Breast epithelium (tissue), 4 donors: ENCODE measurements at places on chromosomes 13 and 19.

- no peak for DNase-seq
These were observed 102.6 kb upstream of the SERP2 start for GRCh38 chr13:44271031-44271455.

- no peak for DNase-seq
These were observed 6.9 kb downstream of the IRF3 start for GRCh38 chr19:49658566-49659442.

DNA sequence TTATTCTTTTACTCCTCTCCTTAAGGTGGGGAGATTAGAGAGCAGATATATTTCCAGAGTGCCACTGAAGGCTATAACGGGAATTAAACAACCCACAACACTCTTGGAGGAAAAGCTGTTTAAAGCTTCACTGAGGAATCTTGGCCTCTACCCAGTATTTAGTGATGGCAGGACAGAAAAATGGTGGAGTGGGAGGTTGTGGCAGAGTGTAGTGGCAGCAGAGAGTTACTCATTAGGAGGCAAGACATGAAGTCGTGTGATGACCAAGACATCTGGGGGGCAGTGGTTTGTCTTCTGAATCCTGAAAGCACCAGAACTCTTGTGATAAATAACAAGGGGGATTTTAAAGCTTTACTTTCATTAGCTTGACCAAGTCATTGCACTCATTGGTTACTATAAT, 563.5 kb upstream of the SLITRK5 start:
- DNase-seq, result no peak

DNA sequence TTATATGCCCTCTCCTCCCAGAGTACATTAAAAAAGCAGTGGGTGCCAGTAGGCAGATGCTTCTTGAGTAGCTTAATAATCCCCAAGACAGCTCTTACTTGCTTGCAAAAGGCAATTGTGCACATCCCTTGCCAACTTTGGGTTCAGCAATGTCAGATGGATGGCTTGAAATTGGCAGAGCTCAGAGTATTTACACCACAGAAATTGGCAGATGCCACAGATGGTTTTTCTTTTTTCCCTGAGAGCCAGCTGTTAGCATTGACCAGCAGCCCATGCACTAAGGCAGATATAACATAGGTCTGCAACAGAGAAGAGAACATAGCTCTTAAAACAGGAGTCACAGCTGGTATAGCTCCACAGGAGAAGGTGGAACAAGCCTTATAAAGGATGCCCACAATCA, 18.4 kb upstream of the RNASEH2B start:
- DNase-seq, result no peak

- DNase-seq, result no peak
These were observed 146.4 kb downstream of the KDM4B start for GRCh38 chr19:5115351-5115750.

GRCh38 chr13:106491928-106492587, 43.4 kb downstream of the EFNB2 start:
- DNase-seq, result no peak

GRCh38 chr13:39874331-39875053, 219.0 kb downstream of the COG6 start:
- no peak for DNase-seq

- no peak for DNase-seq
These were observed 13.8 kb upstream of the MEIS3 start for GRCh38 chr19:47433121-47433520.

DNA sequence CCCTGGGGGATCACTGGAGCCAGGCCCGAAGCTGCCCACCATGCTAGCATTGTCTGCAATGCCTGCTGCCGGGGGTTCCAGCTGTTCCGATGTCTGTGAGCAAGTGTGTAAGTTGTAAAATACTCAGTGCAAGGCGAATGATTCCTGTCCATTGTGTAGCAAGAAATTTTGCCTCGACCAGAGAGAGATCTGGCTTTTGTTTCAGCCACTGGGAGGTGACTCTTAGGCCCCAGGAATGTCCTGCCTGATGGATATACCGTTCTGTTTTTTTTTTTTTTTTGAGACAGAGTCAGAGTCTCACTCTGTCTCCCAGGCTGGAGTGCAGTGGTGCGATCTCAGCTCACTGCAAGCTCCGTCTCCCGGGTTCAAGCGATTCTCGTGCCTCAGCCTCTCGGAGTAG, 7.3 kb upstream of the GADD45B start:
- no peak for DNase-seq

DNA sequence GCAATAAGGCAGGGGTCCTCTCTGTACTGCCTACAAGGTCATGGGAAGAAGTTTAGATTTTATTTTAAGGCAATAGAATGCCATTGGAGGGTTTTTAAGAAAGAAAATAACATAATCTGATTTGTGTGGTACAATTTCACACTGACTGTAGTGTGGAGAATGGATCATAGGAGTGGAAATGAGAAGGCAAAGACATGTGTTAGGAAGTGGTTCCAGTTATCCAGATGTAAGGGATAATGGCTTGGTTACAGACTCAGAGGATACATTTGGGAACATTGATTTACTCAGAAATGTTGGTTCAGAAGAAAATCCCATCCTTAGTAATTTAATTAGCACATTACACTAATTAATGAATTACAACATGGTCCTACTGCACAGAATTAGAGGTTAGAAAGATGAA, 788.2 kb downstream of the SLITRK5 start:
- DNase-seq, result no peak

- DNase-seq, result no peak
These were observed 263.4 kb downstream of the DNAJC15 start for GRCh38 chr13:43286751-43287150.

DNA sequence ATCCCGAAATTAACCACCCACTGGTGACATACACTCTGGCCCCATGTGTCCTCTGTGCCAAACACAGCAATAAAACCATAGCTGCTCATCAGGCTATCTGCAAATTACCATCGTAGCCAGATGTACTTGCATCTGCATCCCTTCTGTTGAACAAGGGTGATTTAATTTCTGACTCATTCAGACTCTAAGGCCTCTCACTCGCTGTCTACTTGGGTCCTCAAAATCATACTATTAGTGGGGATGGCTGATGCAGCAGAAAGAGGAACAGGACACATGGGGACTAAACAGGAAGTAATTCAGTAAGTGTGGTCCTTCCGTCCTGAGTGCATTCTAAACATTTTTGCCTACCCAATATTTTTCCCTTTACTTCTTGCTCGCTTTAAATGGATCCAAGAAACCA, 2275.0 kb upstream of the PCDH20 start:
- DNase-seq, result no peak

- DNase-seq, result no peak
These were observed 384.5 kb upstream of the GPC6 start for GRCh38 chr13:92842145-92842544.

DNA sequence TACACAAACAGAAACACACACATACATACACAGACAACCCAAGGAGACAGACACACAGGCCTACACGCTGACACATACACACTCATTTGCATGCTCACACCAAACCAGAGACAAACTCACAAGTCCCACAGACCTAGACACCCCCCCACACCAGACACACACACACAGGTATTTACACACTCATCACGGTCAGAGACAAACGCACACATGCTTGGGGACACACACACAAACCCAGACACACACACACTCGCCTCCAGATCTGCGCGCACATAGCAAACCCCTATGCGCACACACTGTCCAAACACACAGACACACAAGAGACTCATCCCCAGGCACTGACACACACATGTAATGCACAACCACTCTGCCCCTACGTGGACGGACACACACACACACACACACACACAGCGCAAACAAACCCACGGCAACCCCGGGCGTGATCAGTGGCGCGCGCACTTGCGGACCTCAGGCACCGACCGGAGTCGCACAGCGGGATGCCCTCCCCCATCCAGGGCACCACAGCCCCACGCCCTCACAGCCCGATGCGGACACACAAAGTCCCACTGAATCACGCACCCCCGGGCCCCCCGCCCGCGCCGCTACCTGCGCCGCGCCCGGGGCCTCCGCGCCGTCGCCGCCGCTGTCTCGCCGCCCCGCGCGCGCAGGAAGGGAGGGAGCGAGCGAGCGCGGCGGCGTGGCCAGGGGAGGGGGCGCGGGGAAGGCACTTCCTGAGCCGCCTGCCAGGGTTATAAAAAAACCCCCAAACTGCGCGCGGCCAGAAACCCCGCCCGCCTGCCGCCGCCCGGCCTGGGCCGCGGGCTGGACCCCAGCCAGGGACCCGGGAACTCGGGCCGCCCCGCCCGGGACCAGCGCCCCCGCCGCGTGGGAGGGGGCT, at the start of gene ADAMTS10:
Gene ADAMTS10 (minus strand): TSS at position 675 of the 895 bp plus-strand sequence. CDS start 5,005 bp downstream, outside the sequence.
- DNase-seq, result no peak

- DNase-seq, result no peak
These were observed 288.0 kb upstream of the TMTC4 start for GRCh38 chr13:100962585-100962984.

GRCh38 chr13:108227651-108228272, 9.6 kb downstream of the ABHD13 start:
- DNase-seq, result no peak

GRCh38 chr19:46040952-46041500, at the start of gene IGFL4:
Gene IGFL4, minus strand, starts transcription at chr19:46041002. Its CDS starts 40 bp downstream, at chr19:46040962.
- no peak for DNase-seq

DNA sequence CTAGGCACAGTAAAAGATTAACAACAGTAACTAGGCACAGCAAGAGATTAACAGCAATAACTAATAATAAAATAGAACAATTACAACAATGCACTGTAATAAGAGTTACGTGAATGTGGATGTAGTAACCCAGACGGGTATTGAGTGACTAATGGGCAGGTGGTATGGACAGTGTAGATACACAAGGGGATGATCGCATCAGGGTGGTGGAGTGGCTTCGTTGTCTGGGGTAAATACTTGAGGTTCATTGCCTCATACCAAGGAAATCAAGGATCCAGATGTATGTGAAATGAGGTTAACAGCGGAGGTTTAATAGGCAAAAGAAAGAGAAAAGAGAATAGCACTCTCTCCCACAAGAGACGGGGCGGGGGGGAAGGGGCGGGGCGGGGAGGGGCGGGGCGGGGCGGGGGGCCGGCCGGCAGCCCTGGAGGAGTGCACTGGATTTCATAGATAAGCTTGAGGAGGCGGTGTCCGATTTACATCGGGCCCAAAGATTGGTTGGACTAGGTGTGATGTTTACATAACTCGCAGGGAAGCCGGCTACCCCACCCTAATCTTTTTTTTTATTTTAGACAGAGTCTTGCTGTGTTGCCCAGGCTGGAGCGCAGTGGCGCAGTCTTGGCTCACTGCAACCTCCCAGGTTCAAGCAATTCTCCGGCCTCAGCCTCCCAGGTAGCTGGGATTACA, 106.3 kb downstream of the KCTD15 start:
- DNase-seq, result no peak

- DNase-seq, result no peak
These were observed 1109.0 kb downstream of the UQCRFS1 start for GRCh38 chr19:28103921-28104320.

DNA sequence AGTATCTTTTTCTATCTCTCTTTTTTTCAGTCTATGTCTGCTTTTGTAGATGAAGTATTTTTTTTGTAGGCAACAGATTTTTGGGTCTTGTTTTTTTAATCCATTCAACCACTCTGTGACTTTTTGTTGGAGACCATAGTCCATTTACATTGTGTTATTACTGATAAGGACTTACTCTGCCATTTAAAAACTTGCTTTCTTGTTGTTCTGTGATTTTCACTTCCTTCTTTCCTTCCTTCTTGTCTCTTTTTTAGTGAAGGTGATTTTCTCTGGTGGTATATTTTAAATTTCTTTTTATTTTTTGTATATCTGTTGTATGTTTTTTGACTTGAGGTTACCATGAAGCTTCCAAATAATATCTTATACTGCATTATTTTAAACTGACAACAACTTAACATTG, 79.5 kb downstream of the COG6 start:
- no peak for DNase-seq

DNA sequence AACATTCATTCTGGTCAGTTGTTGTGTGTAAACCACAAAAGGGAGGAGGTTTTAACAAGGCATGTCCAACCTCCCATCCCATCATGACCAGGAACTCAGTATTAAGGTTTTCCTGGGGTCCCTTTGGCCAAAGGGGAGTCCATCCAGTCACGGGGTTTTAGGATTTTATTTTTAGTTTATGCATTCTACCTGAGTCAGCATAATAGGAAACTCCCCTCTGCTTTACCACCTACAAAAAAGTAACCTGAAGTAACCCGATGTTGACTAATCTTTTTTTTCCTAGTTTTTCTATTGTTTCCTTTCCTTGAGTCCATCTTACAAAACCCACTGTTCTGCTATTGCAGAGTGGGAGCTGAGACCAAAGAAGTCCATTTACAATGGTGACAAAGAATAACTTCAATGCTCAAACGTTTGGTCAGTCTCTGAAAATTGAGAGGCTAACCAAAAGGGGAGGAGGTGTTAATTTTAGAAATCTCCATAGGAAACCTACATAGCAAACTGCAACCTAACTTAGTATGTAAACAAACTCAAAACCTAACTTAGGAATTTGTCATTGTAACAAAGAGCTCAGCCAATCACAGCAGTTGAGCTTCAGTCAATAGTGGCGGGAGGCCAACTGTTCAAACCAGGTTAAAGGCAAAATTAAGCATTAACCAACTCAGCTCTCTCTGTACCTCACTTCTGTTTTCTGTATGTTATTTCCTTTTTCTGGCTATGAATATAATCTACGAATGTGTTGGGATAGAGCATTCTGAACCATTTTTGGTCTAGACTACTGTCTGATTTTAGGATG, 1954.1 kb downstream of the PCDH9 start:
- no peak for DNase-seq

DNA sequence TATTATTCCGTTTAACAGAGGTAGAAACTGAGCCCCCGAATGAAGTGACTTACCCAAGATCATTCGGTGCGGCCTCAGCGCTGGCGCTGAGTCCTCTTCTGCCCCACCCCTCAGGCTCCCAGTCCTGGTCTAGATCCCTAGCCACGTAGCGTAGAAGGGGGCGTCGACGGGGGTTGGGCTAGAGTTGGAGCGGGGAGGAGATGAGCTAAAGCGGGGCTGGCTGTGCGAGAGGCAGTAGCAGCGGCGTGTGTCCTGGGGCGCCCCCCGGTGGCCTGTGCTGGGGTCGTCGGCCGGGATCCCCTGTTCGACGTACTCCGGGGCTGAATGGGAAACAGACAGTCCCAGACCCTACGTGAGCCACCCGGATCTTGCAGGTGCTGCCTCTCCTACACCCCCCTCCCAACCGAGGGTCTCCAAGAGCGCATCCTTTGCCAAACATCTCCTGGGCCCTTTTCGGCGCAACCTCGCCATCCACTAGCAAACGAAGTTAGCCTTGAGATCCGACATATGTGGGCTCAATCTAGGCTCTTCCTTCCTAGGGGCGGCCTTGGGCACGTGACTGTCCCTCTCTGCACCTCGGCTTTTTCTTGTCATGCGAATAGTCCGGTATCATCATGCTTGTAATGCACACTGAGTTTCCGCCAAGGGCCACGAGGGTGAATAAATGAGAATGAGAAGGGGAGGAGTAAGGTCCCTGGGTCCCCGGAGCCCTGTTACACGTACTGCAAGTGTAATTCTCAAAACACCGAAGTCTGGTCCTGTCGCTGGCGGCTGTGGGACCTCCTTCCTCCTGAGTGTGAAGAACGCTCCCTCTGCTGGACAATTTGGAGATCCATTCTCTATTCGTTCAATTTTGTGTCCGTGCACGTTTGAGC, 47.7 kb downstream of the CYP4F22 start:
- DNase-seq, result peak; percentile 86
